Sigmoid colon (tissue), 7 donors: ENCODE measurements at places on chromosomes 16 and 17. TPM values are rescaled to one million over a fixed set of nuclear protein-coding genes. Genes with fewer than 3 reads are reported as not detected.

NPIPA5 gene
- polyA plus RNA-seq: 7.2 TPM

GRCh38 chr17:74904687-74905409 lies 11.4 kb upstream of the FADS6 start:
- no peak for DNase-seq
- no peak overlapping the region for H3K27ac ChIP-seq
- no peaks in the 10 kb centered on the region for H3K4me1 ChIP-seq
- peaks cover 17% of the 10 kb centered on the region for H3K27me3 ChIP-seq

GRCh38 chr16:27863377-27863776 lies 200.1 kb downstream of the GSG1L start:
- no peak overlapping the region for H3K4me3 ChIP-seq
- DNase-seq: no peak
- H3K4me1 ChIP-seq: no peaks in the 10 kb centered on the region

GRCh38 chr17:57999496-58000017 lies 7.5 kb downstream of the SRSF1 start:
- H3K27me3 ChIP-seq: no peaks in the 10 kb centered on the region
- no peak overlapping the region for H3K4me3 ChIP-seq
- H3K36me3 ChIP-seq: peaks cover 21% of the 10 kb centered on the region
- H3K4me1 ChIP-seq: no peaks in the 10 kb centered on the region
- no peak for DNase-seq
- peak overlapping the region; percentile 20 for H3K27ac ChIP-seq

ANKRD13B gene
- 3.0 TPM for polyA plus RNA-seq

GRCh38 chr16:84597528-84597896 lies 20.4 kb downstream of the COTL1 start:
- no peaks in the 10 kb centered on the region for H3K27me3 ChIP-seq
- no peaks in the 10 kb centered on the region for H3K36me3 ChIP-seq
- no peak overlapping the region for H3K4me3 ChIP-seq
- no peak for DNase-seq
- H3K27ac ChIP-seq: peak overlapping the region; percentile 7

- H3K36me3 ChIP-seq: no peaks in the 10 kb centered on the region
- DNase-seq: no peak
- H3K4me3 ChIP-seq: no peak overlapping the region
- no peak overlapping the region for H3K27ac ChIP-seq
- H3K4me1 ChIP-seq: peaks cover 26% of the 10 kb centered on the region
Measured at GRCh38 chr17:35080536-35080935, 17.0 kb upstream of the RFFL start.

GRCh38 chr17:45646288-45646988 lies 137.7 kb upstream of the CRHR1 start:
- peaks cover 22% of the 10 kb centered on the region for H3K27me3 ChIP-seq
- H3K4me1 ChIP-seq: no peaks in the 10 kb centered on the region
- no peak overlapping the region for H3K4me3 ChIP-seq
- DNase-seq: no peak
- no peaks in the 10 kb centered on the region for H3K36me3 ChIP-seq
- no peak overlapping the region for H3K27ac ChIP-seq

DNA sequence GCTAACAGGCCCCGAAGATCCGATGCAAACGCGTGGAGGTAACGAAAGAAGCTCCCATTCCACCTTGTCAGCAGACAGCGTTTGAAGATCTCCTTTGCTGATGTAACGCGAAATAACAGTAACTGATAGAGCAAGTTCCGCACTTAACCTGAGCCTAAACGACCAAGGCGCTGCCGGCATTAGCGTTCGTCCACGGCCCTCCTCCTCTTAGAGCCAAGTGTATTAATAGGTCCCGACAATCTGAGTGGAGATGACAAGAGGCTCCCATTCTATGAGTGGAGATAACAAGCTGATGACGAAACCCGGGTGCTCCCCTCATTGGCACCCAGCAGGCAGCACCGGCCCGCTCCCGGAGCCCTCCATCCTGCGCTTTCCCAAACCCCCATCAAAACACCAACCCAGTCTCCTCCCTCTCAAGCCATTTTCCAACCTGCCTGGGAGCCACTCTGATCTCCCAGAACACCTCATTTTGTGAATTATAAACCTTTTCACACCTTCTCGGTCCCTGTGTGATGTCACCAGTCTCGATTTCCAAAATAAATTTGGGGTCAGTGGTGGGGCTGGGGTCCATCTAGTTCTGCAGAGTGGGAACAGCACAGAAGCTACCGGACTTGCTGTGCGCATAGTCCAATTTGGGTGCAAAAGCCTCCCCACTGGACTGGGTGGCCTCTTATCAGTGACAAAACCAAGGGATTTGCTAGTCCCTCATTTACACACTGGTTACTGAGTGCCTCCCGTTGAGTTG lies 35.4 kb upstream of the ARL4D start:
- no peak overlapping the region for H3K27ac ChIP-seq
- DNase-seq: no peak
- no peak overlapping the region for H3K4me3 ChIP-seq

ETV4 gene
- 2.6 TPM for polyA plus RNA-seq

- DNase-seq: no peak
- H3K27ac ChIP-seq: no peak overlapping the region
- H3K27me3 ChIP-seq: no peaks in the 10 kb centered on the region
- H3K4me3 ChIP-seq: no peak overlapping the region
- no peaks in the 10 kb centered on the region for H3K36me3 ChIP-seq
Measured at GRCh38 chr16:19737306-19738038, 19.4 kb downstream of the IQCK start.

- no peak overlapping the region for H3K4me3 ChIP-seq
- H3K36me3 ChIP-seq: no peaks in the 10 kb centered on the region
- no peaks in the 10 kb centered on the region for H3K4me1 ChIP-seq
- no peaks in the 10 kb centered on the region for H3K27me3 ChIP-seq
Measured at GRCh38 chr16:23288726-23289512, 13.2 kb upstream of the SCNN1B start.

GRCh38 chr17:18246880-18247612 lies 11.5 kb downstream of the FLII start:
- H3K27ac ChIP-seq: no peak overlapping the region
- DNase-seq: peak; percentile 81
- no peaks in the 10 kb centered on the region for H3K27me3 ChIP-seq
- H3K4me1 ChIP-seq: no peaks in the 10 kb centered on the region
- H3K36me3 ChIP-seq: peaks cover 24% of the 10 kb centered on the region

GRCh38 chr17:18326039-18326438 lies 10.9 kb downstream of the SMCR8 start:
- H3K27me3 ChIP-seq: no peaks in the 10 kb centered on the region
- peaks cover 28% of the 10 kb centered on the region for H3K36me3 ChIP-seq
- H3K4me3 ChIP-seq: no peak overlapping the region
- DNase-seq: no peak

GRCh38 chr17:18230288-18231141 lies 5.1 kb downstream of the LLGL1 start:
- H3K27ac ChIP-seq: no peak overlapping the region
- DNase-seq: no peak
- H3K4me3 ChIP-seq: no peak overlapping the region
- H3K36me3 ChIP-seq: peaks cover 5% of the 10 kb centered on the region

- H3K4me1 ChIP-seq: peaks cover 2% of the 10 kb centered on the region
- no peaks in the 10 kb centered on the region for H3K36me3 ChIP-seq
- no peak overlapping the region for H3K4me3 ChIP-seq
- no peaks in the 10 kb centered on the region for H3K27me3 ChIP-seq
Measured at GRCh38 chr17:1171953-1172352, 7.8 kb downstream of the ABR start.

ABCC11 gene
- polyA plus RNA-seq: not detected

- no peaks in the 10 kb centered on the region for H3K36me3 ChIP-seq
- H3K4me3 ChIP-seq: no peak overlapping the region
- DNase-seq: no peak
- H3K4me1 ChIP-seq: no peaks in the 10 kb centered on the region
- no peak overlapping the region for H3K27ac ChIP-seq
- peaks cover 8% of the 10 kb centered on the region for H3K27me3 ChIP-seq
Measured at GRCh38 chr16:54620197-54620596, 310.5 kb upstream of the IRX5 start.

DNA sequence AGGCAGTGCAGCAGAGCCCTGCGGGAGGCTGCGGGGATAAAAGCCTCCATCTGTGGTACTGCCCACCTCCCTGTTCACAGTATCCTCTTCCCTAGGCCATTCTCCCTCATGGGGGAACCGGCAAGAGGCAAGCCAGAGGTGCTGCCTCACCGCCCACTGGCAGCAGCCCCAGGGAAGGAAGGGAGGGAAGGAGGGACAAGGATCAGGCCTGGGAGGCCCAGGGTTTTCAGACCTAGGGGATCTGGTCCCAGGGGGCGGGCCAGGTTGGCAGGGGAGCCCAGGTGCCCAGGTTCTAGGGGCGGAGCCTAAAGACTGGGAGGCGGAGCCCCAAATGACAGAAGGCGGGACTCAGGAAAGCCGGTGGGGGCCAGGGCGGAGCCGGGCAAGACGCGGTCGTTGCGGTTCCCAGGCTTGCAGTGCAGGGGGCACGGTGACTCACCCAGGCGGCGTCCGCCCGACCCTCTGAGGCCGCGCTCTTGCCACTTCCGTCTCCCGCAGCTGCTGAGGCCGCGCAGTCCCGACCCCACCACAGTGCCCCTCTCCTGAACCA lies 3.0 kb upstream of the MTMR4 start:
- peak overlapping the region; percentile 80 for H3K4me3 ChIP-seq
- H3K4me1 ChIP-seq: peaks cover 46% of the 10 kb centered on the region
- no peaks in the 10 kb centered on the region for H3K36me3 ChIP-seq
- H3K27me3 ChIP-seq: no peaks in the 10 kb centered on the region
- H3K27ac ChIP-seq: peak overlapping the region; percentile 97

DNA sequence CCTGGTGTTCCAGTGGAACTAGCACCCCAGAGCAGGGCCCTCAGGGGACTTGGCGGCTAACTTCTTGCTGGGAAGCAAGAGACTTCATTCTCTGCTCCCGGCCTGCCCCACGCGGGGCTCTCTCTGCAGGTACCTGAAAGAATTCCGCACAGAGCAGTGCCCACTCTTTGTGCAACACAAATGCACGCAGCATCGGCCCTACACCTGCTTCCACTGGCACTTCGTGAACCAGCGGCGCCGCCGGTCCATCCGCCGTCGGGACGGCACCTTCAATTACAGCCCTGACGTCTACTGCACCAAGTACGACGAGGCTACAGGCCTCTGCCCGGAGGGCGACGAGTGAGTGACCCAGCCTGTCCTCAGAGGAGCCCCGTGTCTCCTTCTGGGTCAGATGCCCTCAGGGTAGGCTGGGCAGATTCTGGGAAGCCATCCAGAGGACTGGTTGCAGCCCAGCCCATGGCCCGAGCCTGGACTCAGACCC lies 25.1 kb downstream of the UNK start:
- H3K27ac ChIP-seq: peak overlapping the region; percentile 74
- H3K27me3 ChIP-seq: no peaks in the 10 kb centered on the region
- DNase-seq: no peak
- peaks cover 30% of the 10 kb centered on the region for H3K36me3 ChIP-seq

- no peak overlapping the region for H3K27ac ChIP-seq
- no peak overlapping the region for H3K4me3 ChIP-seq
- peaks cover 5% of the 10 kb centered on the region for H3K36me3 ChIP-seq
- DNase-seq: no peak
- no peaks in the 10 kb centered on the region for H3K4me1 ChIP-seq
Measured at GRCh38 chr17:1865252-1866037, 35.6 kb downstream of the RPA1 start.

DNA sequence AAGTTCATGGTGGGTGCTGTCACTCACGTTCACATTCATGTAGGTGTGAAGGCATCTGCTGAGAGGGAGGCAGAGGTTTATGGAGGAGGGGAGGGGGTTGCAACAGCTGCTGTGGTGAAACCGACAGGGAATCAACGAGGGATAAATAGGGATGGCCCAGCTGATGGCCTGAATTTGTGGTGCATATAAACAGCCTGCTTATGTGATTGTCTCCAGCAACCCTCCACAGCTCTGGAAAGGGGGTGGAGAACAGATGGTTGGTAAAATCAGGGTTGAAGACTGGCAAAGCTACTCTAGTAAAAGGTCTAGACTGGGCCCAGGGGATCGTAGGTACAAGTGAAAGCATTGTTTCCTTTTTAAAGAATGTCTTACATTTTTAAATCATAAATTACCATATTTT lies 53.7 kb downstream of the IQCK start:
- DNase-seq: no peak
- H3K27me3 ChIP-seq: no peaks in the 10 kb centered on the region
- no peak overlapping the region for H3K27ac ChIP-seq

ZNF624 gene
- polyA plus RNA-seq: 1.2 TPM

DNA sequence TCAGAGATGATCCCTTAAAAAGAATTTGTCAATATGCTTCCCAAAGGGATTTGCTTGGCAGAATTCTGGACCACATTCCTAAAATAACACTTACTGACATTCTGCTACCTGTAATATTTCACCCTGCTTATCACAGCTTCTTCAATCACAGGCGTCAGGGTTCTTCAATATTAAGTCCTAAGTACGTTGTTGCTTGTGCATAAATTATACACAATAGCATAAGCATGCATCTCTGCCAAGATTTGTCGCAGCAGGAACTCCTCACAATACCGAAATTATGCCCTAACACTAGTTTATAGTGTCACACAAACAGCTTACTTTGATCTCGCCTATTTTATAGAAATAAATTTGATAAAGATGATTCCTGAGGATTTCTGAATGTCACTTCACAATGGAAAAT lies 48.9 kb downstream of the UBE2G1 start:
- DNase-seq: no peak
- H3K27ac ChIP-seq: peak overlapping the region; percentile 53
- peaks cover 72% of the 10 kb centered on the region for H3K4me1 ChIP-seq
- H3K27me3 ChIP-seq: no peaks in the 10 kb centered on the region

MYH8 gene
- polyA plus RNA-seq: not detected

GRCh38 chr16:88681709-88682451 lies 4.4 kb downstream of the SNAI3 start:
- no peak for DNase-seq
- no peaks in the 10 kb centered on the region for H3K36me3 ChIP-seq
- H3K27me3 ChIP-seq: peaks cover 35% of the 10 kb centered on the region
- no peak overlapping the region for H3K4me3 ChIP-seq
- H3K4me1 ChIP-seq: peaks cover 15% of the 10 kb centered on the region
- H3K27ac ChIP-seq: no peak overlapping the region

KCNAB3 gene
- 5.5 TPM for polyA plus RNA-seq

- no peaks in the 10 kb centered on the region for H3K27me3 ChIP-seq
- H3K4me3 ChIP-seq: no peak overlapping the region
- H3K4me1 ChIP-seq: no peaks in the 10 kb centered on the region
- no peak for DNase-seq
- no peaks in the 10 kb centered on the region for H3K36me3 ChIP-seq
Measured at GRCh38 chr16:48459167-48459566, 74.0 kb upstream of the SIAH1 start.

DNA sequence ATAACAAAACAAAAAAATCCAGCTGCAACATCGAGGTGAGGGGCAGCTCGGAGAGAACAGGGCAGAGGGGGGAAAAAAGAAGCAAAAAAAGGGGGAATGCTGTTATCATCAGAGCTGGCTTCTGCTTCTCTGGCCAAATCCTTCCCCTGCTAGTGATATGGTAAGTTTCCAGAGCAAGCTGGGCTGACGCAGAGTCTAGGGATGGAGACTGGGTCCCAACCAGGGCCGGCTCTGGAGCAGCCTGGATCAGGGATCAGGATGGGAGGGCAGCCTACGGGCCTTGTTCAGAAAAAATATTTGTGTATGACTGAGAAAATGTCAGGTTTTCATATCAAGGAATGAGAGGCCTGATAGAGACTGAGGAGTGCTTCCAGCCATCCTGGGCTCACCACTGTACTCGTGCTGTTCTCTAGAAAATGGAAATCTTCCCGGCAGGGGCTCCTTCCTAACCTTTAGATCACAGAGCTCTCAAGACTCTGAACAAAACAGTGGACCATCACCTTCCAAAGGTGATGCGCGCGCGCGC lies 726 bp upstream of the C1QTNF1 start:
- no peaks in the 10 kb centered on the region for H3K27me3 ChIP-seq
- peaks cover 61% of the 10 kb centered on the region for H3K4me1 ChIP-seq
- H3K27ac ChIP-seq: peak overlapping the region; percentile 78
- DNase-seq: peak; percentile 61

ADCY9 gene
- 1.8 TPM for polyA plus RNA-seq

C17orf67 gene
- 0.99 TPM for polyA plus RNA-seq

TOX3 gene
- 17.3 TPM for polyA plus RNA-seq
